H54 (cell line): ENCODE measurements at places on chromosomes 13 and 19.
A peak's percentile ranks its signal among the peaks of the same experiment; 100 is the strongest.

DNA sequence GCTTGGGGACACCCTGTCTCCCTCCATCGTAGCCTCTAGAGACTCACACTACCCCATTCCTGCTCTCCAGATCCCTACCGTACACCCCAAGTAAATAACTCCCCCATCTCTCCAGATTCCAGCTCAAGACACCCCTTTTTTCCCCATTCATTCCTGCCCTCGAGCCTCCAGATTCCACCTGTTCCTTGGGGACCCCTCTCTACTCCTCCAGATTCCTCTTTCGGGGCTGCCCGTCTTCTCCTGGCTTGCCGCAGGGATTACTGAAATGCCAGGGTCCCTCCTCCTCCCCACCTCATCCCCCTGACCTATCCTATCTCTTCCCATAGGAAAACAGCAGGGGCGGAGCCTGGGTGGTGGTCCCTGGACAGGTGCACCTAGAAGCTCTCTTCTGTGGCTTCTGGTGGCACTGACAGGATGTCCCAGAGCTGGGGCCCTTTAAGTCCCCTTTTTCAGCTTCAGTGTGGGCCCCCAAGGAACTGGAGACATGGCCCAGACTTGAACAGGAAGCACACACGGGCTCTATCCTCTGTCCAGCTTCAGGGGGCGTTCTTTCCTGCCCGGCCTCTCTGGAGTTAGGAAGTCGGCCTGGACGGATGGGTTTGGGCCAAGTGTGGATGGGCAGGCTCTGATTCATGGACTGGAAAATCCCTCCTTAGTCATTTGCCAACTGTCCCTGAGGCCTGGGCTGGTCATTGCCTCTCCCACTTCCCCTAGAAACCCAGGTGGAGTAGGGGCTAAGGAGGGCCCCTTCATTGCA is 1.2 kb downstream of the ZSWIM4 start:
- DNase-seq: peak; percentile 87

DNA sequence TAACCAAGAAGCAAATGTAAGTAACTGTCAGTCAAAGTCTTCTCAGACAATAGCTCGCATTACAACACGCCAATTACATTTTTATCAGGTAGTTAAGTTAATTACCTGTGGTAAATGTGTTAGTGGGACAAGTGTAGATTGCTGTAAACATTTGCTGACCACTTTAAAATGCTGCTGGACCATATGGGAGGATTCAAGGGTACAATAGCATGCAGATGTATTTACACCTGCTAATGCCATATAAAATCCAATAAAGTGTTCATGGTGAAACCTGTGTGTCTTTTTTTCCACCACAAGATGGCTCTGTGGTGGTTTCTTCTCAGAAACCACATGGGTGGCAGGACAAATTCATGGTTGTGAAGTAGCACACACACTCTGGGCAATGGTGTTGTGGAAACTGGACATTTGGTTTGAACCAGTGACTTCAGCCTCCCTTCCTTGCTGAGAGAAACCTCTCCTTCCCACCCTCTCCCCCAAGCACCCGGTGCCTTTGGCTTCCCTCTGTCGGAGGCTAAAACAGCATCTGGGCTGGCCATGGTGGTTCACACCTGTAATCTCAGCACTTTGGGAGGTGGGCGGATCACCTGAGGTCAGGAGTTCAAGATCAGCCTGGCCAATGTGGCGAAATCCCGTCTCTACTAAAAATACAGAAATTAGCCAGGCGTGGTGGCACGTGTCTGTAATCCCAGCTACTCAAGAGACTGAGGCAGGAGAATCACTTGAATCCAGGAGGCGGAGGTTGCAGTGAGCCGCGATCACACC is 18.1 kb upstream of the GTF3A start:
- peak; percentile 26 for DNase-seq

GRCh38 chr13:99237981-99238662 is 20.1 kb downstream of the GPR18 start:
- DNase-seq: no peak

DNA sequence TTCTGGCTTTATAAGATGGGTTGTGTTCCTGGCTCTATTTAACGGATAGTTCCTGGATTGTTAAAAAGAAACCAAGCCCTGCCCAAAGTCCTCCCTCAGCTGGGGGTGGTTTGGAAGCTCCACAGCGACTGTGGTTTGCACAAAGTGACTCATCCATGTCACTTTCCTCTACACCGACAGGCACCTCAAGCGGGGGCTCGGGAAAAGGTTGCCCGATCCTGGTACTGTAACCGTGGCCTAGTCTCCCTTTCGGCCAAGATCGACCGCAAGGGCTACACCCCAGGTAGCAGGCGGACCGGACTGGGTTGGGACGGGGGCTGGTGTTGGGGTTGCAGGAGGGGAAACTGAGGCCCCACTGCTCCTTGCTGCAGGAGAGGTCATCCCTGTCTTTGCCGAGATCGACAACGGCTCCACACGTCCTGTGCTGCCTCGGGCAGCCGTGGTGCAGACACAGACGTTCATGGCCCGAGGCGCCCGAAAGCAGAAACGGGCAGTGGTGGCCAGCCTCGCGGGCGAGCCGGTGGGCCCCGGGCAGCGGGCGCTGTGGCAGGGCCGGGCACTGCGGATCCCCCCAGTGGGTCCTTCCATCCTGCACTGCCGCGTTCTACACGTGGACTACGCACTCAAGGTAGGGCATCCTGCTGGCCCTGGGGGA is 1.6 kb downstream of the ARRDC2 start:
- peak; percentile 63 for DNase-seq

DNA sequence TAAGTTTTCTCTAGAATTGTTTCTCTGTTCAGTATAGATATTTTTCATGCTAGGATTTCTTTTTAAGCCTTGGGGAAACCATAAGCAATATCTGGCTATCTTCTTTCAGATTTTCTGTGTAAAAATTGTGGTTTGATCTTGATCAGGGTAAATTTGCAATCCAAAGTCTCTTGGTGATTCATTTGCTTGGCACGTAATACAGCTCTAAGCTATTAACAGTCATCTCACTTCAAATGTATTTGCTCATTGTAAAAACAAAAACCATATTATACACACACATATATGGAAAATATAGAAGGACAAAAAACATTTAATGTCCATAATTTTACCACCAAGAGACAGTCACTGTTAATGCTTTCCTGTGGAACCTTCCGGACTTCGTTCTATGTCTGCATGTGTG is 191.0 kb downstream of the SHISA2 start:
- DNase-seq: no peak

DNA sequence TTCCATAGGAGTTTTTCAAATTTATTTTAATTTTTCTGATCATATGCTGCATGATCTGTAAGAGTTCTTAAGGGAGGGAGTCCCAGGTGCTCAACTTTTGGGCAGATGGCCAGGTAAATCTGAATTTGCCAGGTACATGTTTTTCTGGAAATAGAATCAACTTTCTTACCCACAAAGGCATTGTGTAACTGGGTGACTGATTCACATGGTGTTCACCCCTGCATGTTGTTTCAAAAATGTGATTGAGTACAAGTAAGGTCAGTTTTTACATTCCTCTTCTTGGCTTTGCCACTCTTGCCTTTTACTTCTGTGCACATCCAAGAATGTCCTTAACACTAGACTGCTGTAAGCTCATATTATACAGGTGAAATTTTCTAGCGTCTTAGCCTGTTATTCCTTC is 30.4 kb downstream of the RB1 start:
- DNase-seq: no peak

GRCh38 chr19:283395-283794 is 7.8 kb downstream of the PLPP2 start:
- DNase-seq: no peak

DNA sequence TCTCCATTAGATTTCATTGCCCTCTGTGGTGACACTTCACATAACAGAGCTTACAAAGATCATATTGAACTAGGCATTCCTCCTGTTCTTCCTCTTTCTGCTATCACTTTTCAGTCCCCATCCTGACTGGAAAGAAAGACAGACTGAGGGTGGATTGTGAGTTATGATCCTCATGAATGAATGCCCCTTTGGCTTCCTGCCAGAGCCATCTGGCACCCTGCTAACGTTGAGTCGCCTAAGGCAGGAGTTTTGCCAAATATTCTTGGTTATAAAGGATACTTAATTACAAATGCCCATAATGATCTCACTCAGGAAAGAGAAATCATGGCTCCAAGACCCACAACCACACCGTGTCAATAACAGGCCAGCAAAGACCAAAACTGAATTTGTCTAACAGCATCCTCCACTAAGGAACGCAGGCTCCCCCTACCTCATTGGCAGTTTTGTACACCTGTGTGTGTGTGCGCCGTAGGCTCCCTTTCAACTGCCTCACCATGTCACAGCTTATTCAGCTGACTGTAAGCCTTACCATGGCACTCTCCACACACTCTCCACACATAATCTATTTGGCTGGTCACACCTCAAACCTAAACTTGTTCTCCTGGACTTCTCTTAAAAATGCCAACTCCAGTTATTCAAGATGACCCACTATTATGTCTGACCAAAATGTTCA is 15.5 kb downstream of the ZNF211 start:
- DNase-seq: no peak

DNA sequence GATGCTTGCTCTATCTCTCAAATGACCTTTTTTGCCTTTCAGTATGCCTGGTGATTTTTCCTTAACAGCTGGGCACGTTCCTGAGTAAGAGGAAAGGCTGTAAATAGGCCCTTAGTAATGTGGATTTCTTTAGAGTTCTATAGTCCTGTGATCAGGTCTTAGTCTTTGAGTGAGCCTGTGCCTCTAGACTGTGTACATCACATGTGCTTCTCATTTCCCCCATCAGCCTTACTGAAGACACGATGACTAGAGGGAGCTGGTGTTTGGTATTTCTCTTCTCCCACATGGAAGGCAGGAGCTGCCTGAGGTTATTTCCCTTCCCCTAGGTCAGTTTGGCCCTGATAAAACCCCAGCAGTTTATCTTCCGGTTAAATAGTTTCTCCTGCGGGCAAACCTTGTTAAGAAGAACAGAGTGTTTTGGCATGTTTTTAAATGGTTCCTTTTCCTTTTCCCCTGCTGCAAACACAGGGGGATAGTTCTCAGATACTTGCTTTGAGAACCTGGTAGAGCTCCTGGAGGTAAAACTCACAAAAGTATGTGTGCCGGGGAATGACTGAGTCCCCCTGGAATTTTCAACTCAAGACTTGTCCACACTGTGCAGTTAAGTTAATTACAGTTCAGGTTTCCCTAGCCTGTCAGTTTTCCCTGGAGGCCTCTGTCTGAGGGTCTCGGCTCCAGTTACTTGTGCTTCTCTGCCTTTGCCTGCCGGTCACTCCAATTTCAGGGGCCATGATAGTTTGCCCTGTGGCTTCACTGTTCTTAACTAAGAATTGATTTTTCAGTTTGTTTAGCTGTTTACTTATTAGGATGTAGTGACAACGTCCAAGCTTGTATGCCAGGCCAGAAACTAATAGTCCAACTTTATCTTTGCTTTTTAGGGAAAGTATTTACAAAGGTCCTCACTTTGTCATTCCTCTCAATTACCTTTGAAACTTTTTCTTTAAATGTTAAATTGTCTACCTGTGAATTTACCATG is 94.4 kb downstream of the URI1 start:
- DNase-seq: no peak

DNA sequence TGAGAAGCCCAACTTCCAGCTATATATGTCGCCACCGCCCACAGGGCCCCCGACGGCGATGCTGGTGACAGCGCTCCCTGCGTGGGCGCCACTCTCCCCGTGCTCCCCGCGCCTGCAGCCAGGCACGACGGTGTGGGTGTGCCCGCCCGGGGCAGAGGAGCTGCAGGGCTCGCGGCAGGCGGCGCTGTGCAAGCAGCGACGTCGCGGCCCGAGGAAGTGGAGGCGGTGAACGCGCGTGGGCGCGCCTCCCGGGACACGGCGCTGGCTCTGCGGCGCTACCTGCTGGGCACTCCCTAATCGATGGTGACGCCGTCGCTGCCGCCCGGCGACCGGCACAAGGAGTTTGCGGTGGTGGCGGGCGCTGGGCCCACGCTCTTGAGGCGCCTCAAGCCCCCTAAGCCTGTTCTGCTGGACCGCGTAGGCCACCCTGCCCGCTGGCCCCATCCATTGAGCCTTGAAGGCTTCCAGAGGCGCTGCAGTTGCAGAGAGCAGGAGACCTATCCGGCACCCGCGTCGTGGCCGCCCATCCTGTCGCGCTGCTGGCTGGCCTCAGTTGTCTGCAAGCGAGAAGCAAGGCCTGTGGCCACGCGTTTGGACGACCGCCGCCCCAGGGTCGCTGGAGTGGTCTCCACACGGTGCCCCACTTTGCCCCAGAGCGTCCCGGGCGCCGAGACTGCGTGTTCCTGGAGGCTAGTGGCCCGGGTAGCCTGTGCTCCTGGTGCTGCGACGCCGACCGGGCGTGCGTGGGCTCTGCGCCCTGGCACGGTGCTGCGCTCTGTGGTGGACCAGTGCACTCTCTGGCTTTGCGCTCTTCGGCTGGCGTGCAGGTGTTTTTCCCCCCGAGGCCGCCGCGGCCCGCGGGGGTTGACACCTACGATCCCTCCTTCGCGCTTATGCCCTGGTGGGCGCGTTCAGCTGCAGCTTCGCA is 23.1 kb downstream of the LRFN3 start:
- no peak for DNase-seq

DNA sequence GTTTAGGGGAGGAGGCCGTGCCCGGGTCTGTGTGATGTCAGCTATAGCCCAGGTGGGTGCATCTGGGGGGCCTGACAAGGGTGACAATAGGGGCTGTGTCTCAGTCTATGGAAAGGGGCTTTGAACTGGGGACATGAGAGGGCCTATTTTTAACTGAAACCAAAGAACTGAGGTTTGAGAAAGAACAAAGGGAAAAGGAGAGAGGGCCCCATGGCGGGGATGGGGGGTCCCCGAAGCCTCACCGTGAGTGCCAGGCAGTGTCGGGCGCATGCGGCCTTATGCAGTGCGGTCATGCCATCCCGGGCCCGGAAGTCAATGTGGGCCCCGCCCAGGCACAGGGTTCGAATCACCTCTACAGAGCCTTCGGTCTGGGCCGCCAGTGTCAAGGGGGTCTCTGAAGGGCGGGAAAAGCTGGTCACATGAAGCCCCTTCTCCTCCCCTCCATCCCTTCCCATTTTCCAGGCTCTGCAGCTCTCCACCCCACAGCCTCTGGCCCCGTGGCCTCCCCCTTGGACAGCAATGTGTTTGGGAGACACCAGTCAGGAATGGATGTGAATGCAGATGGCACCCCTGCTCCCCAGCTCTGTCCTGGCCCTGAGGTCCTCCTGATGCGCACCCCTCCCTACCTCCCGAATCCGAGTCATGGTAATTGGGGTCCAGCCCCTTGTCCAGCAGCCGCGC is 5.9 kb downstream of the SHANK1 start:
- DNase-seq: no peak

- no peak for DNase-seq
These were observed 463 bp upstream of the TSC22D1 start for GRCh38 chr13:44576351-44577235.

DNA sequence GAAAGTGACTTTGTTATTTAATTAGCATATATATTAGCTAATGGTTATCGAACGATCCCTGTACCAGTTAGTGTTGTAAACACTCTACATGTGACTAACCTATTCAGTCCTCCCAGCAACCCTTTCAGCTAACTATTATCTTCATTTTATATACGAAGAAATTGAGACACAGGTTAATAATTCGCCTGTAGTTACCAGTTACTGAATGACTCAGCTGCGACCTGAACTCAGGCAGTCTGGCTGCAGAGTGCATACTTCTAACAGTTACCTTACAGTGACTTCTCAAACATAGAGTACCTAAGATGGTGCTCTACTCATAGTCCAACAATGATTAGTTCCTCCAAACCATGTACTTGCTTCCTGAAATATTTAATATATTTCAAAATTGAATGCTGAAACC is 117.7 kb downstream of the FNDC3A start:
- DNase-seq: no peak
